ENCODE measurements at places on chromosomes 13 and 19. TPM values are rescaled to one million over a fixed set of nuclear protein-coding genes. Genes with fewer than 3 reads are reported as not detected.

The ZNF66 gene
- 6.4 TPM for total RNA-seq

The LILRA2 gene
- not detected for total RNA-seq

The KLK13 gene
- 23.5 TPM for total RNA-seq

The NEK5 gene
- total RNA-seq = 0.51 TPM

The SLC10A2 gene
- 0.16 TPM for total RNA-seq

The FOXA3 gene
- not detected for total RNA-seq

The GZMM gene
- total RNA-seq = not detected

The MAP4K1 gene
- total RNA-seq = 2.8 TPM

The LRRC25 gene
- total RNA-seq = 0.73 TPM

The ZNF223 gene
- 13.4 TPM for total RNA-seq

The DENND1C gene
- total RNA-seq = 1.0 TPM

The SLC17A7 gene
- 0.60 TPM for total RNA-seq

The PSG2 gene
- total RNA-seq = not detected

DNA sequence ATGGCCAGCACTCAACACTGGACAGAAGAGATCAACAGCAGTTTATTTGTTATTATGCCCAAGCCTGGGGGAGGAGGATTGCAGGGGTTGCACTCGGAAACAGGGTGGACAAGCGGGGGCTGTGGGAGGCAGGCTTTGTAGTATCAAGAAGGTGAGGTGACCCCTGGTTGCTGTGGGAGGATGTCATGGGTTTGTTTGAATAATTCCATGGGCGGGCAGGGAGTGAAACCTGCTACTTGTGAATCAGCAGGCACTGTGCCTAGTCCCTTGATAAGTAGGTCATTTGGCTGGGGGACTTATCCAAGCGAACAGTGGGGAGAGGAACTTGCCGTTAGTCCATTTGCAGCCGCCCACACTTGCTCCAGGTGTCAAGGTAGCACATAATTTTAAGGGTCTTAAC, 84.4 kb upstream of the KCTD15 start:
- no peaks in the 10 kb centered on the region for H3K36me3 ChIP-seq
- H3K4me3 ChIP-seq = no peak overlapping the region
- H3K27me3 ChIP-seq = peaks cover 6% of the 10 kb centered on the region
- no peaks in the 10 kb centered on the region for H3K4me1 ChIP-seq

GRCh38 chr19:17205237-17206140, 9.7 kb upstream of the USE1 start:
- DNase-seq = no peak
- no peak overlapping the region for H3K27ac ChIP-seq
- H3K4me1 ChIP-seq = no peaks in the 10 kb centered on the region
- no peaks in the 10 kb centered on the region for H3K27me3 ChIP-seq
- H3K4me3 ChIP-seq = no peak overlapping the region
- H3K36me3 ChIP-seq = peaks cover 88% of the 10 kb centered on the region

- H3K4me3 ChIP-seq = no peak overlapping the region
- no peak overlapping the region for H3K27ac ChIP-seq
- DNase-seq = no peak
These were observed 154.7 kb downstream of the KDM4B start for GRCh38 chr19:5123646-5124045.

GRCh38 chr13:23995283-23996073, 98.2 kb upstream of the C1QTNF9B start:
- H3K27ac ChIP-seq = no peak overlapping the region
- H3K36me3 ChIP-seq = no peaks in the 10 kb centered on the region
- no peaks in the 10 kb centered on the region for H3K4me1 ChIP-seq
- H3K27me3 ChIP-seq = no peaks in the 10 kb centered on the region
- no peak for DNase-seq
- H3K4me3 ChIP-seq = no peak overlapping the region

GRCh38 chr13:106490569-106491321, 44.7 kb downstream of the EFNB2 start:
- peaks cover 38% of the 10 kb centered on the region for H3K36me3 ChIP-seq
- no peaks in the 10 kb centered on the region for H3K27me3 ChIP-seq
- no peak overlapping the region for H3K4me3 ChIP-seq
- DNase-seq = no peak
- no peaks in the 10 kb centered on the region for H3K4me1 ChIP-seq

GRCh38 chr19:38729653-38730469, 14.4 kb downstream of the CAPN12 start:
- no peaks in the 10 kb centered on the region for H3K27me3 ChIP-seq
- no peak overlapping the region for H3K27ac ChIP-seq
- peaks cover 57% of the 10 kb centered on the region for H3K36me3 ChIP-seq
- H3K4me1 ChIP-seq = peaks cover 31% of the 10 kb centered on the region
- H3K4me3 ChIP-seq = no peak overlapping the region
- no peak for DNase-seq

DNA sequence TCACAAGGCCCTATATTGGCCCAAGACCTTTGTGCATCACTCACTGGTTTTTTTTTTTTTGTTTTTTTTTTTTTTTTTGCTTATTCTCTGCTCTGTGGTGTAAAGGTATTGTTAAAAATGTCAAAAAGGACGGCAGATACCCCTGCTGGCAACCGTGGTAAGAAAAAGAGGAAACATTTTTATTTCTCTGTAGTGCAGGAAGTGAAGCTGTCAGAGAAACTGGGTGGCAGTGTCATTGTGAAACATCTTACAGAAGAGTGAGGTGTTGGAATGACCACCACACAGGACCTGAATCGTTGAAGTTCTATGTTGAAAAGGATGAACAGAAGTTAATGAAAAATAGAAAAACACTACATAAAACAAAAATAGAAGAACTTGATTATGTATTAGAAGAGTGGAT, 346.4 kb downstream of the FGF9 start:
- H3K4me3 ChIP-seq = no peak overlapping the region
- no peak for DNase-seq
- H3K36me3 ChIP-seq = no peaks in the 10 kb centered on the region
- H3K4me1 ChIP-seq = peaks cover 11% of the 10 kb centered on the region

GRCh38 chr13:110103534-110103933, 203.4 kb downstream of the COL4A1 start:
- no peak for DNase-seq
- no peaks in the 10 kb centered on the region for H3K36me3 ChIP-seq
- no peaks in the 10 kb centered on the region for H3K27me3 ChIP-seq

GRCh38 chr19:31943191-31943661, 402.2 kb upstream of the ZNF507 start:
- H3K27ac ChIP-seq = no peak overlapping the region
- no peaks in the 10 kb centered on the region for H3K27me3 ChIP-seq
- no peak overlapping the region for H3K4me3 ChIP-seq
- H3K36me3 ChIP-seq = no peaks in the 10 kb centered on the region

- H3K27ac ChIP-seq = peak overlapping the region; percentile 15
- H3K36me3 ChIP-seq = peaks cover 3% of the 10 kb centered on the region
- peaks cover 11% of the 10 kb centered on the region for H3K4me1 ChIP-seq
- H3K4me3 ChIP-seq = peak overlapping the region; percentile 17
These were observed 21.0 kb upstream of the GDF15 start for GRCh38 chr19:18364826-18365528.

GRCh38 chr13:97246596-97247158, 24.5 kb downstream of the MBNL2 start:
- no peaks in the 10 kb centered on the region for H3K36me3 ChIP-seq
- no peaks in the 10 kb centered on the region for H3K27me3 ChIP-seq
- peaks cover 79% of the 10 kb centered on the region for H3K4me1 ChIP-seq
- no peak for DNase-seq
- peak overlapping the region; percentile 73 for H3K27ac ChIP-seq

- DNase-seq = no peak
- no peak overlapping the region for H3K27ac ChIP-seq
- no peaks in the 10 kb centered on the region for H3K27me3 ChIP-seq
- H3K4me1 ChIP-seq = peaks cover 11% of the 10 kb centered on the region
- H3K4me3 ChIP-seq = no peak overlapping the region
These were observed 920.0 kb downstream of the UQCRFS1 start for GRCh38 chr19:28292822-28293500.

GRCh38 chr19:39203372-39204341, at the start of gene SYCN:
Gene SYCN (minus strand): TSS chr19:39204263. CDS start chr19:39204254, 9 bp downstream.
- DNase-seq = no peak
- no peak within 1 kb of the TSS for H3K27ac ChIP-seq

DNA sequence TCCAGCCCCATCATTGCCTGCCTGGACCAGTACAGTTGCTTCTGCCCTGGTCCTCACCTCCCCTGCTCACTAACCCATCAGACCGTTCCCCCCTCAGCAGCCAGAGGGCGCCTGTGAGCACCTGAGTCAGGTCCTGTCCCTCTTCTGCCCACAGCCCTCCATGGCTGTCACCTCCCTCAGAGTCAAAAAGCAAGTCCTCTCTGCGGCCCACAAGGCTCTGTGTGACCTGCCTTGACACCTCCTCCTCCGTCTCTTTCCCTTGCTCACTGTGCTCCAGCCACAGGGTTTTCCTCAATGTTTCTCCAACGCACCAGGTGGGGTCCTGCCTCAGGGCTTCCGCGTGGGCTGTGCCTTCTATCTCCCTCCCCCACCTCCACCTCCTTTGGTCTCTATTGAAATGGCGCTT, 29.4 kb upstream of the PTPRS start:
- no peak overlapping the region for H3K27ac ChIP-seq
- H3K27me3 ChIP-seq = peaks cover 29% of the 10 kb centered on the region
- H3K4me3 ChIP-seq = no peak overlapping the region
- H3K4me1 ChIP-seq = no peaks in the 10 kb centered on the region
- DNase-seq = no peak

GRCh38 chr19:52258426-52258825, 11.0 kb upstream of the ZNF766 start:
- H3K4me1 ChIP-seq = no peaks in the 10 kb centered on the region
- H3K27ac ChIP-seq = no peak overlapping the region
- H3K27me3 ChIP-seq = no peaks in the 10 kb centered on the region
- no peak for DNase-seq
- H3K36me3 ChIP-seq = no peaks in the 10 kb centered on the region
- no peak overlapping the region for H3K4me3 ChIP-seq

DNA sequence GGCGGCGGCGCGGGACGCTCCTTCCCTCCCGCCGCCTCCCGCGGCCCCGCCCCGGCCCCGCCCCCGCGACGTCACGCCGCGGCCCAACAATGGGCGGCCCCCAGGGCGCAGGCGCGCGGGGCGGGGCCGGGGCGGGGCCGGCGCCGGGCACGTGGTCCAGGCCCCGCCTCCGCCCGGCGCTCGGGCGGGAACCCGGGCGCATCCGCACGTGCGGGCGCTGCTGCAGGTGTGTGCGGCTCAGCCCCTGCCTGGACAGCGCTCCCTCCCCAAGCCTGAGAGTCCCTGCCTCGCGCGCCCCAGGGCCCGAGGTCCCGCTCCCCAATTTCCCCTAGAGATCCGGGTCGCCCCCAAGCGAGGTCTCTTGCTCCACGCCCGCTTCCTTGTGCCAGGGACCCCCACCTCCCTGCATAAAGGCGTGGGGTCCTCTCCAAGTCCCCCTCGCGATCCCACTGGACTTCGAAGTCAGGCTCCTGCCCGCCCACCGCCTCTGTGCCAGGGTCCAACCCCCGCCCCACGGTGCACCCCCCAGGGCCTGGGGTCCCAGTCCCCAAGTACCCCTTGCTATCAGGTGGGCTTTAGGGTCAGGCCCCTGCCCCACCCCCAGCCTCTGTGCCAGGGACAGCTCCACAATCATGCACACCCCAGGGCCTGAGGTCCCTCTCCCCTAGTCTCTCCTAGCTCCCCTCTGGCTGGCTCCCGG, at the start of gene MEX3D:
Gene MEX3D (minus strand): TSS at position 6 of the 700 bp plus-strand sequence. CDS start 267 bp downstream, outside the sequence.
- H3K27me3 ChIP-seq = no peaks in the 10 kb centered on the region
- no peaks in the 10 kb centered on the region for H3K36me3 ChIP-seq
- DNase-seq = peak; percentile 81
- H3K4me3 ChIP-seq = peak within 1 kb of the TSS; percentile 79
- peak within 1 kb of the TSS; percentile 90 for H3K27ac ChIP-seq

- no peaks in the 10 kb centered on the region for H3K27me3 ChIP-seq
- no peak for DNase-seq
- no peaks in the 10 kb centered on the region for H3K36me3 ChIP-seq
- H3K4me3 ChIP-seq = no peak overlapping the region
These were observed 100.0 kb downstream of the RNF17 start for GRCh38 chr13:24863748-24864540.

GRCh38 chr13:22061371-22061805, 390.5 kb downstream of the FGF9 start:
- H3K27ac ChIP-seq = no peak overlapping the region
- no peak for DNase-seq
- no peak overlapping the region for H3K4me3 ChIP-seq
- no peaks in the 10 kb centered on the region for H3K36me3 ChIP-seq
- H3K4me1 ChIP-seq = no peaks in the 10 kb centered on the region

DNA sequence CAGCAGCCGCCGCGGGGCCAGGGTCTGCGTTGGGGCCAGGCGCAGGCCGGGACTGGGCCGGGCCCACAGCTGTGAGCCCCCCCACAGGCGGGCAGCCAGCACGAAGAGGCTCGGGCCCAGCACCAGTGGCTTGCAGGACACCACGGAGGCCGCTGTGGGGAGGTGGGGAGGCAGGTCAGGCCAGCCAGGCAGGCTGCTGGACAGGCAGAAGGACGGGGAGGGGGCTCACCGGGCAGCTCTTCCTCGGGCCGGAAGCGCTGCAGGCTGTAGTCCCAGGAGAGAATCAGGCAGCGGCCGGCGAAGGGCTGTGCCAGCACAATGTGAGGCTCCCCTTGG, 8.3 kb downstream of the LGI4 start:
- no peak for DNase-seq
- H3K27me3 ChIP-seq = no peaks in the 10 kb centered on the region
- H3K4me3 ChIP-seq = peak overlapping the region; percentile 4
- H3K27ac ChIP-seq = peak overlapping the region; percentile 95
- H3K4me1 ChIP-seq = peaks cover 83% of the 10 kb centered on the region

DNA sequence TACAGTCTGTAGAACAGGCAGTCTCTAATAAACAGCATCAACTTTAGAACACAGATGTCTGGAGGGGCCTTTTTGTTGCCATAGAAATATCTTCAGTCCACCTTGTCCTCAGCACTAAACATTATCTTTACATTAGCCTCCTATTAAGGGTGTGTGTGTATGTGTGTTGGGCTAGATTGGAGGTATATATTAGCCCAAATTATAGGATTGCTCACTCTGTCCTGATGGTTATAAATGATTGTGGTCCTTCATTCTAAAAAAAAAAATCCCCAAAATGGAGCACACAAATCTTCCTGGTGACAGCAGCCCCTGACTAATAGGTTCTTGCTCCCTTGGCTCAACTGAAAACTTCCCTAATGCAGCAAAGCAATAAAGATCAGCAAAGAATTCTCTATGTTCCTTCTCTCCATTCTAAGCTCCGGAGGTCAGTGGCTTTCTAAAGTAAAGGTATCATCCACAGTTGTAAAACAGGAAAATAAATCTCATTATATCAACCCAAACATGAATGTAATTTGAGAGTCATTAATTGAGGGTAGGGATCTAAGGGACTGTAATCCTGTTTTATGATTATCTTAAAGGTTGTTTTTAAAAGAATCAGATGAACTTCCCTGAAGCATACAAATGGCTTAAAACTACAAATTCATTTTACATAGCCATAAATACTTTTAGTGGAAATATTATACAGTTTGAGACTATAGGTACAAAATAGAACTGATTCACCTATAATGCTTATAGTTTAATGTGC, 232.7 kb downstream of the KLF12 start:
- DNase-seq = no peak
- H3K36me3 ChIP-seq = no peaks in the 10 kb centered on the region
- H3K4me1 ChIP-seq = no peaks in the 10 kb centered on the region
- no peaks in the 10 kb centered on the region for H3K27me3 ChIP-seq

GRCh38 chr19:51688671-51689571, 4.2 kb upstream of the SPACA6 start:
- H3K36me3 ChIP-seq = peaks cover 4% of the 10 kb centered on the region
- H3K4me1 ChIP-seq = peaks cover 51% of the 10 kb centered on the region
- H3K27me3 ChIP-seq = no peaks in the 10 kb centered on the region

Measured in suprapubic skin (tissue), 4 donors.